ENCODE measurements at places on chromosomes 13 and 19.

DNA sequence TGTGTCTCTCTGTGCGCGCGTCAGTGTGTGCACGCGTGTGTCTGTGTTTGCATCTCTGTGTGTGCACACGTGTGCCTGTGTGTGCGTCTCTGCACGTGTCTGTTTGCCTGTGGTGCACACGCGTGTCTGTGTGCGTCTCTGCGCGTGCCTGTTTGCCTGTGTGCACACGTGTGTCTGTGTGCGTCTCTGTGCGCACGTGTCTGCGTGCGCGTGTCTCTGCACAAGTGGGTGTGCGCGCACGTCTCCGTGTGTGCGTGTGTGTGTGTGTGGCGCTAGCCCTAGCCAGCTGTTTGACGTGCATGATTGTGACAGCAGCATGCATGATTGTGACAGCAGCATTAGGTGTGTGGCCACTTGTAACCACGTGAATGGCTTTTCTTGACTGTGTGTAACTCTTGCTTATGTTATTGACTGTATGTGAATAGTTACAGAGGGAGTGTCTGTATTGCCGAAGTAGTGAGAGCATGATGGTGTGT lies 31.1 kb downstream of the ZNF146 start:
- DNase-seq: no peak

- DNase-seq: no peak
These were observed 15.3 kb upstream of the COLGALT1 start for GRCh38 chr19:17540174-17540573.

DNA sequence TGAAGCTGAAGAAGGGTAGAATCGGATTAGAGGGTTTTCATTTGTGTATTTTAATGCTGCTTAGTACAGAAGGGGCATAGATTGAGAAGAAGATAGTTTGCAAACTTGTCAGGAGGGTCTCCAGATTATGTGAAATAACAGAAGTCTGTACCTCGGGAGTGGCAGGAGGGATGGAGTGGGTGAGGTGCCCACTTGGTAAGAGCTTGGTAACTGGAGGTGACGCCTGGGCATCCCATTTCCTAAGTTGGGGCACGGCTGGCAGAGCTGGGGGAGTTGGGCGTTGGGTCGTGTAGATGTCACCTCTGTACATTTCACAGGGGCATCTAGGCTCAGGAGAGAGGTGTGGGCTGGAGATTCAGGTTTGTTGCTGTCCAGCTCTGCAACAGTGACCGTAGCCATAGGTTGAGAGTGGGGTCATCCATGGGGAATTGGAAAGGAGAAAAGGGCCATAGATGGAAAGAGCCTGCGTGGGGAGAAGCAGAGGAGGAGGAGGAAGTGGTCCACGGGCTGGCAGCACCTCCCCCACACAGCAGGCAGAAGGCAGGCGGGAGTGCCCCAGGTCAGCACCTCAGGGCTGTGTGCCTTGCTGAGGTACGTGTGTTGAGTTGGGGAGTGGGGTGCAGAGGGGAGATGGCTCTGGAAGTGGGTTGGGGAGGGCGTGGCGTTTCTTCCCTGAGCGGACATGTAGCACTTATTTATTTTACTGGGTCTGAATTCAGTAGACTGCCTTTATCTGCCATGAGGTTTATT lies 31.2 kb downstream of the MPHOSPH8 start:
- no peak for DNase-seq

GRCh38 chr19:31313291-31314030 lies 35.8 kb downstream of the TSHZ3 start:
- DNase-seq: no peak
